Iris pigment epithelial cell (primary cell): ENCODE measurements at places on chromosomes 1 and 21.

- no peak for DNase-seq
Measured at GRCh38 chr1:168803806-168804510, 75.0 kb upstream of the DPT start.

GRCh38 chr1:169601096-169601881, 15.0 kb upstream of the F5 start:
- DNase-seq, result peak; percentile 21

- no peak for DNase-seq
Measured at GRCh38 chr1:52190500-52191252, 48.8 kb downstream of the ZFYVE9 start.

GRCh38 chr1:85495556-85495955, 30.6 kb upstream of the DDAH1 start:
- peak; percentile 63 for DNase-seq

GRCh38 chr1:17635276-17635675, 95.8 kb downstream of the ARHGEF10L start:
- DNase-seq, result no peak

GRCh38 chr1:205319081-205320018, 2.2 kb downstream of the NUAK2 start:
- peak; percentile 88 for DNase-seq

GRCh38 chr1:209095627-209096595, 487.6 kb upstream of the CAMK1G start:
- DNase-seq, result peak; percentile 39

GRCh38 chr1:109912873-109913272, 2.2 kb downstream of the CSF1 start:
- no peak for DNase-seq

- no peak for DNase-seq
Measured at GRCh38 chr21:43191971-43192370, 23.2 kb downstream of the CRYAA start.

DNA sequence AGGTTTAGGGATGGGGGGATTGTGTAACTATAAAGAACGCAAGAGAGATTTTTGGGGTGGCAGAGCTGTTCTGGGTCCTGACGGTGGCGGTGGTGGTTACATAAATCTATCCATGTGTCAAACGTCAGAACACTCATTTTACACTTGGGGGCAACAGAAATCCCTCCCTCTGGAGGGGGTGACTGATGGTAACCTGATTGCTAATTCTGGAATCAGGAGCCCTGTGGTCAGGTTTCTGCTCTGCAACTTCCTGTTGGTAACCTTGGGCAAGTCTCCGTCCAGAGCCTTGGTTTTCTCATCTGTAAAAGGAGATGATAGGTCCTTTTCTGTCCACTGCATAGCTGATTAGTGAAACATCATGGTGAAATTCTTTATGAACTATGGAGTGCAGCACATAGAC, 40.9 kb downstream of the ALPL start:
- peak; percentile 64 for DNase-seq

- DNase-seq, result no peak
Measured at GRCh38 chr1:178071811-178072210, 22.1 kb upstream of the RASAL2 start.

GRCh38 chr1:54745274-54745673, 19.0 kb downstream of the PARS2 start:
- DNase-seq, result no peak

DNA sequence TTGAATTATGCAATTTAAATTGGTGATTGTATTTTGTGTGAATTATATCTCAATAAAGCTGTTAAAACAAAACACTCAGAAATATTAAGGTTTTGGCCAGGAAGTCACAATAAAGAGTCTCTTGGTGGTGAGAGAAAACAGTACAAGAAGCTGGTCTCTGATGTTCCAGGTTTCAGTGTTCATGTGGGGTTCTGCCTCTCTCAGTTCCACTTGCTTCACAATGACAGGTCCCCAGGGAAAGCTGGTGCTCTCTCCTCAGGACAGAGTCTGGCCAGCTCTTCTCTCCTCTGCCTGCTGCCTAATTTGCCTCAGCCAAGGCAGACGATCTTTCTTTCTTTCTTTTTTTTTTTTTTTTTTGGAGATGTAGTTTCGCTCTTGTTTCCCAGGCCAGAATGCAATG, 342.9 kb upstream of the PLXNA2 start:
- DNase-seq, result no peak

DNA sequence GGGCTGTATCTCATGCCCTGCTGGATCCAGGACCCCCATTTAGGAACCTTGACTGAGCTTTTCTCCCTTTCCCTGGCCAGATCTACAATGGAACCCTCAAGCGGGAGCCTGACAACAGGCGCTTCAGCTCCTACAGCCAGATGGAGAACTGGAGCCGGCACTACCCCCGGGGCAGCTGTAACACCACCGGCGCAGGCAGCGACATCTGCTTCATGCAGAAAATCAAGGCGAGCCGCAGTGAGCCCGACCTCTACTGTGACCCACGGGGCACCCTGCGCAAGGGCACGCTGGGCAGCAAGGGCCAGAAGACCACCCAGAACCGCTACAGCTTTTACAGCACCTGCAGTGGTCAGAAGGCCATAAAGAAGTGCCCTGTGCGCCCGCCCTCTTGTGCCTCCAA, 29.8 kb downstream of the PKP1 start:
- DNase-seq, result no peak

DNA sequence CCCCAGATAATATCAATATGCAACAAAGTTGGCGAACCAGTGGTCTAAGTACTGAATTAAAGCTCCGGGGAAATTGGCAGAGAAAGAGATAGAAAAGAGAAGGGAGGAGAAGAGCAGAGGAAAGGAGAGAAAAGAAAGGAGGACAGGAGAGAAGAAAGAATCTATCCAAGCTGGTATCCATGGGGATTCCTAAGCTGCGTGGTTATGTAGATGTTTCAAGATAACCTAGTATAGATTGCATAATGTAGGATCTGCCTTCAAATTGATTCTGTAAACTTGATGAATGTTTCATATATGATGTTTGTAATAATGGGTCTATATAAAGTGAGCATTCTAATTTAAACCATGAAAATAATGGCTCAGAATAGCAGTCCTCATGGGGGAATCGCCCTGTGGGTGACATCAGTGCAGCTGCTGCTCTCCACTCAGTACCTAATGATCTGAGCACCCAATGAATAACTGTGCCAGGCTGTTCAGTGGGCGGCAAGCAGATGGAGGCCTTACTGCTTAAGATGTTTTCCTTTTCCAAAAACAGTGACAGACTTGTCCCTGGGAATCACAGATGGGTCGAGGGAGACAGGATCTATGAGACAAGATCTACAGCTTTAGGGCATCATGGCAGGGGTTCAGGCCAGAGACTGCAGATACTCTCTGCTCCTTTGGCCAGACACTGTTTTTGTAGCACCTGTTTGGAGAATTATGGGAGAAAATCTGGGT, 78.0 kb downstream of the LAMC2 start:
- no peak for DNase-seq

DNA sequence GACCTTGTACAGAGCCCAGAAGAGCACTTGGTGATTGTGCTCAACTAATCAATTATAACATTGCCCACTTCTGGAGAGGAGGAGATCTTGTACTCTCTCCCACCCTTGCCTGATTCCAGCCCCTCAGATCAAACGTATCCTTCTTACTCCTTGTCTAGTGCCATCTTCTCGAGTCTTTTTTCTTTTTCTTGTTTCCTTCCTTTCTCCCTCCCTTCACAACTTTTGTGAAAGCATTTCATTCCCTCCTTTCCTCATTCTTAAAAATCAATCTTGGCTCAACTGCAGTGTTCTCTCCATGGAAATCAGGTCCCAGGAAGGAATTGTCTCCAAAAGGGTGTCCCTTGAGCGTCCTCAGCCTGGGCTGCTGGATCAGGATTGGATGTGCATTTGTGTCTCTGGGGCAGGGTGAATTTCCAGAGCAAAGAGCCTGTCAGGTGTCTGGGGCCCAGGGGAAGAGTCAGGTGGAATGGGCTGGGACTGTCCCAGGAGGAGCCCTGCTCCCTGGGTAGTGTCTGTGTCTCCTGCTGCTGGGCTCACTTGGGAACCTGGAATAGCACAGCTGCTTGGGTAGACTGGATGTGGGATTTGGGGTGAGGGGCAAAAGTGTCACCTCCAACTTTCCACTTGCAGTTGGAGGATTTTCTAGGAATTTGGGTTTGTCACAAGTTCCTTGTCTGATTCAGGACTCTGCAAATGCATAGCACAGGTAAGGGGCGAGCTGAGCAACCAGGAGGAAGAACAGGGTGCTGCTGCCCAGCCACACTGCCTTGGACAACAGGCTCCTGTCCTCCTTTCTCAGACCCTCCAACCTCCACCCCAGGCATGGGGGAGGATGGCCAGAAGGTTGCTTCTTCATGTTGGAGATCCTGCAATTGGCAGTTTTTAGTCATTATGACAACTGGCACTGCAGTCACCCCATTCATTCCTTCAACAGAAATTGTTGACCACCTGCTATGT, 3.3 kb downstream of the SOX13 start:
- DNase-seq, result no peak

- DNase-seq, result no peak
Measured at GRCh38 chr1:8450312-8450711, 132.4 kb downstream of the SLC45A1 start.

GRCh38 chr21:44010429-44010828, 1.7 kb upstream of the TRAPPC10 start:
- no peak for DNase-seq

DNA sequence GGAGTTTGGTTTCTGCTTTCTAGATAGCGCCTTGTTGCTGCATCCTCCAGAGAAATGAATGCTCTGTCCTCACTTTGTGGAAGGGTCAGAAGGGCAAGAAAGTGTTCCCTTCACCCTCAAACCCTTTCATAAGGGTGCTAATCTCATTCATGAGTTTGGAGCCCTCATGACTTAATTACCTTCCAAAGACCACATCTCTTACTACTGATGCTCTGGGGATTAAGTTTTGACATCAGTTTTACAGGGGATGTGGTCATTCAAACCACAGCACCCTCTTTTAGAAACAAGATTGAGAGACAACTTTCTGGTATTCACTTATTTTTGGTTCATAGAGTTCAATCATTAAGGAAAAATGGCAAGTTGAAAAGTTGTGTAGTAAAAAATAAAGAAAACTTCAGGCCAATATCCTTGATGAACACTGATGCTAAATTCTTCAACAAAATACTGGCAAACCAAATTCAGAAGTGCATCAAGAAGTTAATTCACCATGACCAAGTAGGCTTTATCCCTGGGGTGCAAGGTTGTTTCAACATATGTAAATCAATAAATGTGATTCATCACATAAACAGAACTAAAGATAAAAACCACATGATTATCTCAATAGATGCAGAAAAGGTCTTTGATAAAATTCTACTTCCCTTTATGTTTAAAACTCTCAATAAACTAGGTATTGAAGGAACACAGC, 442.1 kb downstream of the PTBP2 start:
- no peak for DNase-seq

DNA sequence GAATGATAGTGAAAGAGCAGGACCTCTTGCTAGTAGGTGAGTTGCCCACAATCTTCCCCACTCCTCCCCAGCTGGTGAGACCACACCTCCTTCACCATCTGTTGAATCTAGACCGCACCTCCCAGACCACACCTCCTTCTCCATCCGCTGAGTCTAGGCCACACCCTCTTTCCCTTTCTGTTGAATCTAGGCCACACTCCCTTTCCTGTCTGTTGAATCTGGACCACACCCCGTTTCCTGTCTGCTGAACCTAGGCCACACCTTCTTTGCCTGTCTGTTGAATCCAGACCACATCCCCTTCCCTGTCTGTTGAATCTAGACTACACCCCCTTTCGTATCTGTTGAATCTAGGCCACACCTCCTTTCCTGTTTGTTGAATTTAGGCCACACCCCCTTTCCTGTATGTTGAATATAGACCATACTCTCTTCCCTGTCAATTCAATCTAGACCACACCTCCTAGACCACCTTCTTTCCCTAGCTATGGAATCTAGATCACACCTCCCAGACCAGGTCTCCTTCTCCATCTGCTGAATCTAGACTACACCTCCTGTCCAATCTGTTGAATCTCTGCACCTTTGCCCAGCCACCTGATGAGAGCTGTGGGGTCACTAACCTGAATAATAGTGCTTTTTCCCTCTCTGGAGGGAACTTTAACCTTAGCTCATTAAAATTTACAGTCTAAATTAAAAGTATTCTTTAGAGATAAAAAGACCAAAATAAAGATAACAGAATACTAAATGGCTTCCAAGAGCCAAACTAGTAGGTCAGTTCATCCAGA, 116.3 kb downstream of the DAB1 start:
- no peak for DNase-seq

DNA sequence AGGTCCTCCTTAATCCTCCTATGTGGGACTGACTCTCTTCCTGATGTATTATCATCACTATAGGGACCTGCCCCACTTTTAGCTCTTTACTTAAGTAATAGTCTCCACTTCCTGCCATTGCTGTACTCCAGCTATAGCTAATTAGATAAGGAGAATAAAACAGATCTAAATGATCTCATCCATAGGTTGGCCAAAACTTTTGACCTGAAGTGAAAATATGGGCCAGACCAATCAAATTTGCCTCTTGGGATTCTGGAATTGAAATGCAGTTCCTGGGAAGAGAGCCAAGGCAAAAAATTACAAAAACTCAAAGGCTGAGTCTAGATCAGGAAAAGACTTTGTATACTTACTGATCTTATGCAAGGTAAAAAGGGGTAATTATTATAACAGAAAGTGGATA, 36.1 kb upstream of the PDE4B start:
- no peak for DNase-seq

- no peak for DNase-seq
Measured at GRCh38 chr1:226519716-226520598, 28.6 kb upstream of the STUM start.

DNA sequence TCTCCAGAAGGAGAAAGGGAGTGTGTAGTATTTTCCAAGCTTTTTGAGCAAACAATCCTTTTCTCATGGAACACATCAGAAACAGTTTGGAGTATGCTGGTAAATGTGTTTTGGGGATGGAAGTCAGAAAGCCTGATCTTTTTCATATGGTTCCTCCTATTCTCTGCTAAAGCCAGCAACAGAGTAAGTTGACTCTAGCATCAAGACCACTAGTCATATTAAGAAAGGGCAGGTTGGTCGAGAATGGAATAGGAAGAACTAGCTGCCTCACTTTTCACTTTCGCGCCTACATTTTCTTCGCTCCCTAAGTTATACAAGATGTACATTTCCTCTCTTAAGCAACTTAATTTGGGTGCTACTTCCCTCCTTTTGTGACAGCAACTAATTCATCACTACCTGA, 24.0 kb downstream of the PPT1 start:
- no peak for DNase-seq

DNA sequence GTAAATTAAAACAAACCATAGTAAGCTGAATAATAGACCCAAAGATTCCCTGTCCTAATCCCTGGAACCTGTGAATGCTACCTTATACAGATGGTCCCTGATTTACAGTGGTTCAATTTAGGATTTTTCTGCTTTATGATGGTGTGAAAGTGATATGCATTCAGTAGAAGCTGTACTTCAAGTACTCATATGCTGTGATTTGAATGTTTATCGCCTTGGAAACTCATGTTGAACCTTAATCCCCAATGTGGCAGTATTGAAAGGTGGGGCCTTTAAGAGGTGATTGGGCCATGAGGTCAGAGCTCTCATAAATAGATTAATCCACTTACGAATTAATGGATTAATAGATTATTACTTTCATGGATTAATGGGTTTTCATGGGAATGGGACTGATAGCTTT, 10.6 kb upstream of the RRP15 start:
- DNase-seq, result no peak

GRCh38 chr1:230717251-230717650, 3.3 kb upstream of the AGT start:
- no peak for DNase-seq

GRCh38 chr1:115088871-115089419, 358 bp downstream of the TSPAN2 start:
- DNase-seq, result no peak

GRCh38 chr1:41385398-41386195, 24.4 kb downstream of the FOXO6 start:
- no peak for DNase-seq

GRCh38 chr1:215584389-215584788, 17.3 kb downstream of the KCTD3 start:
- no peak for DNase-seq
